Breast epithelium (tissue), 4 donors: ENCODE measurements at places on chromosomes 13 and 19.

DNA sequence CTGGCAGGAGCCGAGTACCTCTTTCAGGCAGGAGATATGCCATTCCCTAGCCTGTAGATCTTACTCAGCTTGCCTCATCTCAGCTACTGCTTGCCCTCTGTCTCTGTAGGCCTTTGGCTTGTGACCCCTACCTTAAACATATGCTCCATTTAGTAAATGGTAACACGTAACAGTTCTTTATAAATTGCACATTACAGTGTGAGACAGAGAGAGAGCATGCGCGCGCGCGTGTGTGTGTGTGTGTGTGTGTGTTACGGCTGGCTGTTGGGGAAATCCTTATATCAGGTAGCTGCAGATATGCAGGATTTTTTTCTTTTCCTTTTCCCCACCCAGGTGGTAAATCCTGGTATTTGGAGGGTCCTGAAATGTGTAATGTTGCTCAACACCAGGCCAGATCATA is 4.2 kb downstream of the SPINT2 start:
- no peak for DNase-seq

- DNase-seq, result no peak
Observed at GRCh38 chr13:40024204-40024966, 368.9 kb downstream of the COG6 start.

DNA sequence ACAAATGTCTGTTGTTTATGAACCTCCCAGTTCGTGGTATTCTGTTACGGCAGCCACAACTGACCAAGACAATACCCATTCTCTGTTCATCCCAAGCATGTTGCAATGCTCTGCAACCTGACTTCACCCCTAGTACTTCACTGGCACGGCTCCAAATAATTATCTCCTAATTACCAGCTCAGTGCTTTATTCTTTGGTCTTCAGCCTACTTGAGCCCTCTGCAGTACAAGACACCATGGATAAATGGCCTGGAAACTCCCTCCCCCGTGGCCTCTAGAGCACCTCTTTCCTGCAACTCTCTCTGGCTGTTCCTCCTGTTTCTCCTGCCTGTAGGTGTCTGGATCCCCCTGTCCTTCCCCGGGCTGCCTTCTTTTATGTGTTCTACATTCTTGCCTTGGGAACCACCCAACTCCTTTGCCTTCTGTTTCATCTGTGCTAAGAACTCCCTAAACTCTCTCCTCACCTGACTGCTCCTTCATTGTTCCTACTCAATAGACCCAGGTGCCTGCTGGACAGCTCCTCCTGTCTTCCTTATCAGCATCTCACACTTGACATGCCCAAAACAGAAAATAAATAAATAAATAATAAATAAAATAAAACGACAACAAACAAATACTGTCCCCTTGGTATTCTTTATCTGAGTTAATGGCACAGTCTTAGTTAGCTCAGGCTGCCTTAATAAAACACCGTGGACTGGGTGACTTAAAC is 200.4 kb upstream of the IPO5 start:
- no peak for DNase-seq

DNA sequence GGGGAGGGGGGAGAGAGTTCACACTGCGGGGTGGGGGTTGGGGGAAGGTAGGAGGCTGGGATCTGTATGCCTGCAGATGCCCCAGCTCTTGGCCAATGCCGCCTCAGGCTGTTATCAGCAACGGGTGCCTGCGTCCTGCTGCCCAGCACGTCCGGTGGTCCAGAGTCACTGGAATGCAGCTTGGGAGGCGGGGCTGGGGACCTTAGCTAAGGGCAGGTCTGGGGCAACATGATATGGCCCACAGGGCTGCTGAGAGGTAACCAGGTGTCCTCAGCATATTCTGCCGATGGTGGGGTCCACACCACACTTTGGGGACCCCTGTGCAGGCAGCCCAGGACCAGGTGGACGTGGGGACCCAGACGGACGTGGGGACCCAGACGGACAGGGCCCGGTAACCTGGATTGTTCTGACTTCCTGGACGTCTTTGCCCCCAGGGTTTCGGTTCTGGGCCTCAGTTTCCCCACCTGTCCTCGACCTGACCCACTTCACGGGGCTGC is 668 bp upstream of the ARHGAP45 start:
- no peak for DNase-seq

GRCh38 chr19:32404933-32405430 is 588 bp upstream of the DPY19L3 start:
- DNase-seq, result peak; percentile 78

GRCh38 chr19:6059396-6059947 is 50.8 kb downstream of the RFX2 start:
- DNase-seq, result no peak

GRCh38 chr19:9009431-9009830 is 778 bp downstream of the MUC16 start:
- no peak for DNase-seq

DNA sequence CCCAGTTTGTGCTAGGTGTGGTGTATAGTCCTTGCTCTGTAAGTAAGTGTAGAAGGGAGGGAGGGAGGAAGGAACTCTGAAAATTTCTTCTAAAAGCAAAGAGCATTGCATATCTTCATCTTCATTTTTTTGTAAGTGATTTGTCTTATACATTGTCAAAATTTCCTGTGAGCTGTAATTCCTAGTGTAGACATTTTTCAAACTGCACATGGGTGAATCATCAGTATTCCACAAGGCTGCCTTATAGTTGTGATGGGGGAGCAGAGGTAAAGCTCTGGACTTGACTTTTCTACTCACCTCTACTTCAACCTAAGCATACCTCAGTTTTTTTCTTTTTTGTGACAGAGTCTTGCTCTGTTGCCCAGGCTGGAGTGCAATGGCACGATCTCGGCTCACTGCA is 86.9 kb downstream of the CDK8 start:
- no peak for DNase-seq

DNA sequence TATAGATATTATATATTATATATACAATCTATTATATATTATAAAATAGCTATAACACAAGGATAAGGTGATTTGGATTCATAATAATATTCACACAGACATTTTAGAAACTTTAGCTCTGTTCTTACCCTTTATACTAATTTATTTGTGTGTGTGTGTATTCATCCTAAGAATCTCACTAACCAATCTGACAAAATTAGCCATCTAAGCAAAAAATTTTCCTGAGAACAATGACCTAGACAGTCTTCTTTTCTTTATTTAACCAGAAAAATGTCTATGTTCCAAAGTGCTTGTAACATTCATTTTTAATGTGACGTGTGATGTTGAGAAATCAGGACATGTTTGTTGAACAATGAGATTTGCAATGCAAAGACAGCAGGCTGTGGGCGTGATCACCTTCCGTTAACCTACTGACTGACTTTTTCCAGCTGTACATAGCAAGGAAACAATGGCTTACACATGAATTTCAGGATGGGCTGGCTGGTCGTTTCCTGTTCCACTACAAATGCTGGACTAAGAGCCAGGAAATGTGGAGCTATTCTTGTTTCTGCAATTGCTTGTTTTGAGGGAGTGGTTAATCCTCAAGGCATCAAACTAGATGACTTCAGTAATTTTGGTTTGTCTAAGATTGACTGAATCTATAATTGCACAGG is 634.6 kb upstream of the ARGLU1 start:
- peak; percentile 41 for DNase-seq

DNA sequence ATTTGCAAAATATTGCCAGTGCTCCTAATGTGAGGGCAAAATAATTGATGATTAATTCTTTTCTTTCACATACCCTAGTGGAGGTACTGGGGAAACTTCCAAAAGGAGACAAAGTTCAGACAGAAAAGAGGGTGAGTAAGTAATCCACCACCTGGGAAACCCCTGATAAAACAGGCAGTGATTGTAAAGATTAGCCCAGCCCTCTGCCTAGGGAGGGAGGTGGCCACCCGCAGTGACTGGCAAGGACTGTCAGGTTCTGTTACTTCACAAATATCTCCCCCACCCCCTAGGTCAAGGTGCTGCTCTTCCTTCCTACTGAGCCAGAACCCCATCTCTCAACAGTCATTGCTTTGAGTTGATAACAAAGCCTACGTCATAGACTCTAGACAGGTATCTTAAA is 239.7 kb downstream of the DNAJC15 start:
- no peak for DNase-seq

- DNase-seq, result no peak
Observed at GRCh38 chr13:100673713-100674571, 653 bp downstream of the TMTC4 start.

GRCh38 chr19:46660551-46661019 is 397 bp downstream of the DACT3 start:
- DNase-seq, result peak; percentile 38

DNA sequence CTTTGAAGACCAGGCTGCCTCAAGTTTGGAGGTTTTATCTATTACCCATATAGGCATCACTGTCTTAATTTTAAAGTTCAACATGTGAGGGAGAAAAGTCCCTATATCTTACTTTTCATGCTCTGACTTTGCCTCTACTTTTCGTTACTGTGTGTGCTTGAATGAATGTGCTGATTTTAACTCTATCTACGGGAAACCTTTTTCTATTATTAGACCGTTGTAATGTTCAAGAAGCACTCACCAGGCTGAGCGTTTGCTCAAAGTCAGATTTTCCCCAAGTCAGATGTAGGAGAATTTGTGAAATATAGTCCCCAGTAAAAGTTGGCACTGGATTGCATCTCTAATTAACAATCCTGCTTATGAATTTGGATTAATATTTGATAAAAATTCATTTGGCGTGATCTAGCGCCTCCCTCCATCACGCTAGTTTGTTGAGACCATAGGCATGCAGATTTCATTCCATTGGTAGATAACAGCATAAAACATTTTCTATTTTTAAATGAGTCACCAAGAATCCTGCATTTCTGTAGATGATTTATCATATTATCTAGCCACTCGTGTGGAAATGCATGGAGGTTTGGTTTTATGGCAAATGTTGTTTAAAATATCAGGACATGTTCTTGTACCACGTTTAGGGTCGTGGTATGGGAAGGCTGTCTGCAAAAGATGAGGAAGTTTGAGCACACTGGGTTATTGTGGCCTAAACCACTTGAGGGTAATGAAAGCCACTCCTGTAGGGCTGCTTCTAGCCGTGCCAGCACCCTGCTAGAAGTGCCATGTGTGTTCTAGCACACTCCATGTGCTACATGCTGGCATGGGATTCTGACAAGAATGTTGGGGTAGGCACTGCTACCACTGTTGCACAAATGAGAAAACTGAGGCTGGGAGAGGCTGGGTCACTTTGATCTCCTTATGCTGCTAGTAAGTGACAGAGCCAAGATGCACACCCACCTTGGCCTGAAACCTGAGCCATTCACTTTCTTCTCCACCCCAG is 179.4 kb downstream of the FGF9 start:
- no peak for DNase-seq

- DNase-seq, result no peak
Observed at GRCh38 chr13:75432811-75433244, 49.1 kb downstream of the TBC1D4 start.

DNA sequence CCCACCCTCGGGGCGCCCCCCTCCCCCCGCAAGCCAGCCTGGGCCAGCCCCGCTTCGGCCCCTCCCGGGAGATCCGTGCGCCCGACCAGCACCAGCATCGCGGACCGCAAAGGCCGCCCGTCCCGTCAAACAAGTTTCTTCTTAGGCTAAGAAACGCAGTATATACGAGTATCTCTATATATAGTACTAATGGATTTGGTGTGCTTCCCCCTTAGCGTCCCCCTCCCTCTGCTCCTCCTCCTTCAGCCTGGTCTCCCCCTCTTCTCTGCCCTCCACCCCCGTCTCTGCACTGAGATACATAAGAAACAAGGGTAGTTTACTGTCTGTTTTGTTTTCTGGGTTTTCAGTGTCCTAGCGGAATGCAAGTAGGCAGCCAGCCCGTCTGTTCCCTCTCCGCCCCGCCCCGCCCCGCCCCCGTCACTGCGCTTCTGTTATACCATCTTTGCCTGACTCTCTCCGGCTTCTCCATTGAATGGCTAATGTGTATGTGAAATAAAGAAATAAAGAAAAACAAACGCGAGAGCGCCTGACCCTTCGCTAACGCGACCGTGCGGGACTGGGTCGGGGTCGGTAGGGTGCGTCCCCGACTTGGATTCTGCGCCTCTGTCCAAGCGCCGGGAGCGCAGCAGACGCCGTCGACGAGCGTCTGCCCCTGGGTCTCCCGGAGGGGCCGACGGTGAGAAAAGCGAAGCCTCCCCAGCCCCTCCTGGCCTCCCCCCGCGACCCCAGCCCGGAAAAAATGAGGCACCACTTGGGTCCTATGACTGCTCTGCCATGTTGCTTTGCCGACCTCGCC is 4.2 kb downstream of the LYL1 start:
- DNase-seq, result no peak

GRCh38 chr13:24184882-24185281 is 24.4 kb downstream of the SPATA13 start:
- no peak for DNase-seq

DNA sequence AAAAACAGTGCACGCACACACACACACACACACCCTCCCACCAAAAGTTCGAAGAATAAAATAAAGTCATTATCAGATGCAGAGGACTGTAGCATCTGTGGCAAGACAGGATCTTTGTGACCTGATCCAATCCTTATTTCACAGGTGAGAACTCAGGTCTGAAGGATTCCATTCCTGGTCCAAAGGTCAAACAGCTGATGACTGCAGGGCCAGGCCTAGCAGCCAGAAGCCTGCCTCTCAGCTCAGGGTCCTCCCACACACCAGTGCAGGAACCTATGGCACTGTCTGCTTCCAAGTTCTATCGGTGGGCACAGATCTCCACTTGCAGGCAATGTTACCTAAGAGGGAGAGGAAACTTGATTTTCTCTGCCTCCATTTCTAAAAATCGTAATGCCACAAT is 57.5 kb downstream of the SERP2 start:
- no peak for DNase-seq

- no peak for DNase-seq
Observed at GRCh38 chr19:7779631-7780486, 16.8 kb downstream of the CLEC4M start.

DNA sequence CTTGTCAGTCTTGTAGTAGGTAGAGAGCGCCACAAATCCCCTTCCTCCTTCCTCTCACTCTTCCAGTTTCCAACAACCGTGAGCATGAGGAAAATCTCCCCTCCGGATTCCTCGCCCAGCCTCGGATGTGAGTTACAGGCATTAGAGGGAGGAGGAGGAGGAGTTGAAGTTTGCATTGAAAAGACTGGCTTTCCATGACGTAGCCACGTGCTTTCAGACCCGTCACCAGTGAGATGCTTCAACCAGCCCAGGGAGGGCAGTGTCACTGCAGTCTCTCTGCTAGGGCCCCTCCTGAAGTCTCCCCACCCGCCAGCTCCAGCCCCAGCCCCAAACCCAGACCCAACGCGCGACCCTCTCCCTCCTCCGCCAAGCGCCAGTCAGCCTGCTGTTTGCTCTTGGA is 442 bp upstream of the FGF14 start:
- DNase-seq, result no peak

GRCh38 chr13:80235967-80236302 is 105.0 kb downstream of the SPRY2 start:
- no peak for DNase-seq

DNA sequence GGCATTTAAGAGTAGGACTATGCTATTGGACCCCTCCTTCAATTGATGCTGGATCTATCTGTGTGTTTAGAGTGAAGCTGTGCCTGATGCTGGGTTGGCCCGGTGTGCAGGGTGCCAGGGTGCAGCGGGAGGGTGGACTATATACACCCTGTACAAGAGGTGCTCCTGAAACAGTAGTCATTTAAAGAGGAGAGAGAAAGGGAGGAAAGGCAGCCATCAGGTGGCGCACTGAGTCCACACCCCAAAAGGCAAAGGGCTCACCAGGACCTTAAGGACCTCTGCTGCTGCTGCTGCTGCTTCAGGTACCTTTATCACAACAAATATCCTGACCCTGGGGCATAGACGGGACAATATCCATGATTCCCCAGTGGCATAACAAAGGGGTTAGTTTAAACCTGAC is 39.4 kb downstream of the ZNF136 start:
- peak; percentile 60 for DNase-seq
